ENCODE measurements at places on chromosomes 13 and 19. TPM values are rescaled to one million over a fixed set of nuclear protein-coding genes. Genes with fewer than 3 reads are reported as not detected.

- DNase-seq = peak; percentile 73
These were observed 874 bp downstream of the TRIM28 start for GRCh38 chr19:58544591-58545285.

Gene EGLN2
- total RNA-seq = 105 TPM

DNA sequence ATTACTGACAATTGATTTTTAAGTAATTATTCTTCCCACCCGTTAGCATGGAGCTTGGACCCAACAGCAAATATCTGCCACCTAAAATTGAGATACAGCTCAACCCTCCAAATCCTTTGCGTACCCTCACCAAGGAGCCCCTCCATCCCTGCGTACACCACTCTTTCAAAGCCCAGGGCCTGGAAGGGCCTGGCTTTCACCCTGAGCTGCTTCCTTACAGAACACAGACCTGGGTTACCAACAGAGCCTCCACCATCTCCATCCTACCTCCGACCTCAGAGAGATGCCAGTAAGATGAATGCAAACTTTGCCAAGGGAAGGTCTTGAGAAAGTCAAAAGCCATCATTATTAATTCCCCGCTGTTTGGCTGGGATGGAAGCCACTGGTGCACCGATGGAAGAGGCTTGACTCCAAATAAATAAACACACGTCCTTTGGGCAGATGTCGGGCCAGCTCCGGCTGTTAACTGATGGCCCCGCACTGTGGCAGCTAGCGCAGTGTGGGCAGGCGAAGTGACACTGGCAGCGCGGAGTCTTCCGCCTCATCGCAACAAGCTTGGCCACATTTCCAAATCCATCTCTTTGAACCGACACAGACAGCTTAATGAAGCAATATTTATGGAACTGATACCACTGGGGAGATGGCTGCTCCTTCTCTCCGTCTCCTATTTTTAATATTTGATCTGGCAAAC, 150.2 kb upstream of the VSTM2B start:
- DNase-seq = no peak

GRCh38 chr19:45653634-45654033, 14.4 kb upstream of the GIPR start:
- DNase-seq = peak; percentile 48

GRCh38 chr19:970695-971094, 13.4 kb upstream of the WDR18 start:
- no peak for DNase-seq

- no peak for DNase-seq
These were observed 38.9 kb upstream of the ZNF835 start for GRCh38 chr19:56710437-56710836.

Gene KCNRG
- total RNA-seq = 2.1 TPM

Gene PEG3
- total RNA-seq = 353 TPM

Gene MYH14
- 1.4 TPM for total RNA-seq

GRCh38 chr13:100674572-100674871, at the start of gene TMTC4:
TSS of gene TMTC4 (minus strand) at chr13:100674795. CDS start at chr13:100670362, 4,433 bp downstream.
- no peak for DNase-seq

DNA sequence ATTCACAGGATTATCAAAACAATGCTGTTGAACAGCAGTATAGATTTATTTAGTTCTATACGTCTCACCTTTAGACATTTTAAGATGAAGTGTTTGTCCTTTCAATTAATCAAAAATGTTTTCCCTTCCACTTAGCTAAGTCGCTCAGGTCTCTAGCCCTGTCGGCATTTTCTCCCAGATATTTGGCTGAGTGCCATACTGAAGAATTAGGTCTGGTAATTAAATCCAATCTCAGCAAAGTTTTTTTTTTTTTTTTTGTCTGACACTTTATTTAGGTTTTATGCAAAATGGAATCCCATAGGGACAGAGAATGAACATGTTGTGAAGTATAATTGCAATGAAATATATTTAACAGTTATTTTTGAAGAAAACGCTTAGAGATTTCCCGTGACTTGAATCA, 44.1 kb downstream of the RFC3 start:
- no peak for DNase-seq

DNA sequence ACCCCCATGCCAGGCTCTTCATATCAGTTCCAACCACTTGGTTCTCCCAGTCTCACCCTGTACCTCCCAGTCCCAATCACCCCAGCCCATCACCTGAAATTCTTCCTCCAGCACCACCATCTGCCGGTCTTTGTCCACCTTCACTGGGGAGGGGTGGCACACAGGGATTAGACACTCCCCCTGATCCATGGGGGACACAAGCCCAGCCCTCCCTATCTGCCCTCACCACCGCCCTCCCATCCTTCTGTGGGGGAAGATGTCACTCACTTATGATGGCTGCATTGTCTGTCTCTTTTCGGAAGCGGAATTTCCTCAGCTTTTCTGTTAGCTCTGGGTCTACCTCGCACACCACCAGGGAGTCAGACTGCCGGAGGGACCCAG, 685 bp downstream of the GMFG start:
- DNase-seq = no peak

Gene PCID2
- total RNA-seq = 67.5 TPM

DNA sequence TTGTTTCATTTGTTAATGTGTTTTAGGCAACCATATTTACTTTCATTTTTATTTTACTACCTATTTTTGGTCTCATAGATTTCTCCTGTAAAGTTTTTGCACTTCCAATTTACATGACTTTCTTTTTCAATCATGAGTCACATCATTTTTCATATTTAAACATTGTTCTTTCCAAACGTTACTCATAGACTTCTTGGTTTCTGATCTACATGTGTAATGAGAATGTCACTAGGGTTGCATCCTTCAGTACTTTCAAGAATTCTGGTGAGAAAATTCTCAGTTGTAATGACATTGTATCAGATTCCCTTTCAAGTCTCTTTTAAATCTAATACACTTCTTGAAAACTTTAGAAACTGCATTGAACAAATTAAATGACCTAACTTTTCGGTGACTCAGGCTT, 991.7 kb downstream of the EFNB2 start:
- no peak for DNase-seq

Gene SOX1
- total RNA-seq = 56.6 TPM

- no peak for DNase-seq
These were observed 1.3 kb upstream of the PTOV1 start for GRCh38 chr19:49849433-49850220.

- no peak for DNase-seq
These were observed 15.8 kb downstream of the CYP4F3 start for GRCh38 chr19:15656467-15656866.

- DNase-seq = no peak
These were observed 18.3 kb downstream of the ZNF611 start for GRCh38 chr19:52716522-52716921.

Gene SYT3
- 1.8 TPM for total RNA-seq

DNA sequence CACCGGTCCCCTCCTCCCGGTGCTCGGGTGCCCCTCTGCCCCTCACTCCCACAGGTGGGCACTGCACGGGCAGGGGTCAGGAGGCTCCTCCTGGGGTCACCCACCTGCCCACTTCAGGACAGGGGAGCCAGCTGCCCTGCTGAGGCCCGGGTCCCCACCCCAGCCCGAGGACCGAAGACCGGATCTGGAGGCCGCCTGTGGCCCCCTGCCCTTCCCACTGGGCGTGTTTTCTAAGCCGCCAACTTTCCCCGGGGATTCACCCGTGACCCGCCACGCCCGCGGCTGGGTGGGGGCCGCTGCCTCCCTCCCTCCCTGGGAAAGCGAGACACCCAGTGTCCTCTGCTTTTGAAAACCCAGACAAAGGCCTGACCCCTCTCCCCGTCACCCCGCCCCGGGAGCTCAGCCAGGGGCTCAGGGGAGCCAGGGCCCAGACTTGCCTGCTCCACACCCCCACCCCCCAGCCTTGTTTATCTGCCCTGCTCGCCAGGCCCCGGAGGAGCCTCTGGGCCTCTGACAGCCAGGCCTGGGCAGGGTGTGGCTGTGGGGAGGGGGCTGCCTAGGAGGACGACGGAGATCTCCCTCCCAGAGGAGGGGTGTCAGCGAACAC, 1.3 kb downstream of the PALM start:
- no peak for DNase-seq

Gene STXBP2
- total RNA-seq = 49.8 TPM

DNA sequence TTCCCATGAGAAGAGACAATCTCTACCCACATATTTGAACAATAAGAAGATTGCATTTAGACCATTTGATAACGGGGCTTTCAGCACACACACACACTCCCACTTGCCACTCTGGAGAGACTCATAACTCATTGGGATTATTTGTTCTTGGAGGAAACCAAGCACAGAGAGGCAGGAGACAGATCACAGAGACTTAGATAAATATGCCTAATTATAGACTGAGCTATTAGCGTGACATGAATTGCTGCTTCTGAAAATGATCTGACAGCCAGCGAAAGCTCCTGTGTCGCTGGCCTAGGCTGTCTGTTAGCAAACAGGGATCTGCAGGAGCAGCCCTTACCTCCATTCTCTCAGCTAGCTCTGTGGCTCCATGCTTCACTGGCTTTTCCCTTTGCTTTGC, 111.4 kb downstream of the CCNA1 start:
- peak; percentile 35 for DNase-seq

Gene TSEN34
- 64.7 TPM for total RNA-seq

Gene FZR1
- total RNA-seq = 87.5 TPM

Gene KLK12
- total RNA-seq = not detected

DNA sequence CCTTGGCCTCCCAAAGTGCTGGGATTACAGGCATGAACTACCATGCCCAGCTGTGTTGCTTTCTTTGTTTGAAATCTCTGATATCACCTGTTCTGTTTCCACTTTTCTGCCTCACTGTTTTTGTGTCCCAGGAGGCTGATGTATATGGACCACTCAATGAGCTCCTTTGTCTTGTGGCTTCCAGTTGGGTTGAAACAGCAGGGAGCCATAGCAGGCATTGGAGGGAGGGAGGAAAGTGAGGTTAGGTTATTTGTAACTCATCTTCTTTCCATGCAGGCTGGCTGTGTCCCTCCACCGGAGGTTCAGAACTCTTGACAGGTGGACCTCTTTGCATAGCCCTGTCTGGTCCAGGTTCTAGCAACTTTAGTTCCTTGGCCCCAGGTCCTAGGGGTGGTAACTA, 6.1 kb upstream of the CYP4F22 start:
- peak; percentile 90 for DNase-seq

Gene SLITRK5
- 2.2 TPM for total RNA-seq

DNA sequence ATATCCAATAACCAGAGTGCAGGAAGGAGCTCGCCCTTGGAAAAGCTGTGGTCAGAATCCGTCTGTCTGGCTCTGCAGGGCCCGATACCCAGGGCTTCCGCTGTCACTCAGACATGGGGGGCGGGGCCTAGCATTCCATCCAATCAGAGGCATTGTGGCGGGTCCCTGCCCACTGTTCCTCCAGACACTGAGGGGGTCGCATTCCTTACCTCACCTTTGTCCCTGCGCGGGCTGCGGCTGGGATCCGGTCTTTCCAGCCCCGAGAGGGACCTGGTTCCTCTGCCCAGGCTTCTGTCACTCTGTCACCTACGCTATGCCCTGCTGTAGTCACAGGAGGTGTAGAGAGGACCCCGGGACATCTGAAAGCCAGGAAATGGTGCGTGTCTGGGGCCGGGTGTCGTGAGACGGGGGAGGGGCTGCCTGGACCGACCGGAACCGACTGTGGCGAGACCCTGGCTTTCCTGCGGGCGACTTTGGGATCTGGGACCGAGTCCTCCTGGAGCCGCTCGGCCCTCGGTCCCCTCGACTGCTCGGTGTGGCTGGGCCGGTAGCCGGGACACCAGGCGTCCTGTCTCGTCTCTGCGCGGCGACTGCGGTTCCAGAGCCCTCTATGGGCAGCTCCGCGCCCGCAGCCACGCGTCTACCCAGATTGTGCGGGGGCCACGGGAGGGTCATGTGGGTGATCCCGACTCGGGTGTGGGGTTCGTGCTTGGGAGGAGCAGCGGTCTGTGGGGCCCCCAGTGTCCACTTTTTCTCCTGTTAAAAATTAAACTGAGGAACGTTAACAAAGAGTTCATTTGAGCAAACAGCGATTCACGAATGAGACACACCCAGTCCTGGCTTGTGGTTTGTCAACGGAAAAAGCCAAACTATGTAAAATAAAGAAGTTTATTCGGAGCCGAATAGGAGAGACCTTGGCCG, at the start of gene ZNF69:
TSS of gene ZNF69 (plus strand) at position 172 of the 921 bp plus-strand sequence. CDS start at position 314, 142 bp downstream.
- peak; percentile 76 for DNase-seq

- no peak for DNase-seq
These were observed 544.6 kb downstream of the SLITRK6 start for GRCh38 chr13:85254641-85255040.

- DNase-seq = peak; percentile 14
These were observed 1.3 kb downstream of the ZFP14 start for GRCh38 chr19:36377541-36378178.

DNA sequence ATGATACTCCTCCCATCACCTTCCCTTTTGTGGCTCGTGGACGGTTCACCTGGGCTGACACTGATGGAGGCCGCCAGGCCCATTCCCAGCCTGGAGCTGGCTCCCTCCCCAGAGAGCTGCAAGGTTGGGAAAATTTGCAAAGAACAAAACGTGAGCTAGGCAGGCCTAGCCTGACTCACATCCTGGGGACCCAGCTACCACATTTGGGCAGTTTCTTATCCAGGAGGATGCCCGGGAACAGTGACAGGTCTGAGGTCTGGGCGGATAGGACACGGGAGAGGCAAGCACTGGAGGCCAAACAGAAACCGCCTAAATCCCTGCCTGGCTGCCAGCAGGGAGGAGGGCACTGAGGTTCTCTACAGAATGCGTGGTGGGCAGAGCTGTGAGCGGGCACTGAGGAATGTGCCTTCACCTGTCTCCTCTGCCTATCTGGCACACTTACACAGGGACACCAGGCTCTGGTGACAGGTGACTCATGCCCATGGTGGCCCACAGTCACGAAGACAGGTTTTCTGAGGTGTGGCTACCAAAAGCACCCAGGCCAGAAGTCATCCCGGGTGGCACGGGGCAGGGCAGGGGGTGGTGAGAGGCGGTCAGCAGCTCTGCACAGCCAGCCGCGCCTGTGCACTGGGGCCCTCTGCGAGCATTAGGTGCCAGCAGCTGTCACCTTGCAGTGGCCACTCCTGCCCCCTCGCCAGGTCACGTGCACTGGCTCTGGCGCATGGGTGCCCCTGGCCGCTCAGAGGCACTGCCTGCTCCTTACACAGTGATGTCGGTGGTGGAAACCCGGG, 23.2 kb downstream of the SH3GL1 start:
- no peak for DNase-seq

DNA sequence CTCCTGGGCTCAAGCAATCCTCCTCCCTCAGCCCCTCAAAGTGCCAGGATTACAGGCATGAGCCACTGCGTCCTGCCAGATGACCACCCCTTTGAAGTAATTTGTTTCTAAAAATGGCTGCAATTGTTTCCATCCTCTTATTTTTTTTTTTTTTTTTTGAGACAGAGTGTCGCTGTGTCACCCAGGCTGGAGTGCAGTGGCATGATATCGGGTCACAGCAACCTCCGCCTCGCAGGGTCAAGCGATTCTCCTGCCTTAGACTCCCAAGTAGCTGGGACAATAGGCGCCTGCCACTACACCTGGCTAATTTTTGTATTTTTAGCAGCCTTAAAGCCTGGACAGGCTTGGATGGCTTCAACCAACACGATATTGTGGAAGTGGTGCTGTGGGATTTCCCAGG, 22.3 kb upstream of the DPP9 start:
- no peak for DNase-seq

All from A673 (cell line).